ENCODE measurements at places on chromosomes 4 and X. TPM values are rescaled to one million over a fixed set of nuclear protein-coding genes. Genes with fewer than 3 reads are reported as not detected.

ZMAT1 gene
- 14.5 TPM for total RNA-seq

MAMLD1 gene
- 4.5 TPM for total RNA-seq

RBMXL3 gene
- total RNA-seq: not detected

TECRL gene
- total RNA-seq: not detected

CT45A2 gene
- total RNA-seq: not detected

EBP gene
- 15.1 TPM for total RNA-seq

SSX7 gene
- total RNA-seq: not detected

ARR3 gene
- not detected for total RNA-seq

- no peak for DNase-seq
These were observed 481.8 kb downstream of the FGF13 start for GRCh38 chrX:138229718-138230117.

DNA sequence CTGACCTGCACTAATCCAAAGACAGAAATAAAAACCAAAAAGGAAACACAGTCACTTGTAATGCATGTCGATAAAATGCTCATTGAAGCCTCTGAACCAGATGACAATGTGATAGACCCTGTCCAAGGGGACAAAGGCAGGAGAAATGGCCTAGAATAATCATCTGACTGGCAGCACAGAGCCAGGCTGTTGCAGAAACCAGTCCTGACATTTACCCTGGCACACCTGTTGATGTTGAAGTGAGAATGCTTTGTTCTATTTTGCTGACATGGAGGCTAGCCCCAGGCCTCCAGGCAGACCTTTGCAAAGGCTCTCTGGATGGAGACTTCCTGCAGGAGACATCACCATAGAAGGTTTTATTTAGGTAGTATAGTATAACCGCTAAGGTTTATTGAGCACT, 41.0 kb downstream of the TFDP3 start:
- DNase-seq: no peak

GRCh38 chr4:160848901-160849760, 1314.7 kb downstream of the FSTL5 start:
- no peak for DNase-seq

DNA sequence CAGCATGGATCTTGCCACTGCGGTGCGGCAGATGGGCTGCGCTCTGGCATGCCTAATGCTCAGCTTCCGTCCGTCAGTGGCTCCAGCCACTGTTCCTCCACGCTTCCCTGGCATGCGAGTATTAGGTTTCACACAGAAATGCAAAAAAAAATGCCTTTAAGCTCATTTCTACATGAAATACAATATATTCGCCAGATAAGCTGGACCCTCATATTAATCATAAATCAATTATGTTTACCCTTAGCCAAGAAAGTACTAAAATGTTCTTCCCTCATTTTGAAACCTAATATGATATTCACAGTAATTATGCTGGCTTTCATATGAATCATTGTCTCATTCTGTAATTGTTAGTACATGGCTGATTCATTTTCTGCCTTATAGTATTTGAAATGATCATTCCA, 115.5 kb upstream of the FAM241A start:
- no peak for DNase-seq

- no peak for DNase-seq
These were observed 226.7 kb upstream of the PRKX start for GRCh38 chrX:3940000-3940610.

- no peak for DNase-seq
These were observed 70.8 kb downstream of the RGS12 start for GRCh38 chr4:3363411-3364141.

DNA sequence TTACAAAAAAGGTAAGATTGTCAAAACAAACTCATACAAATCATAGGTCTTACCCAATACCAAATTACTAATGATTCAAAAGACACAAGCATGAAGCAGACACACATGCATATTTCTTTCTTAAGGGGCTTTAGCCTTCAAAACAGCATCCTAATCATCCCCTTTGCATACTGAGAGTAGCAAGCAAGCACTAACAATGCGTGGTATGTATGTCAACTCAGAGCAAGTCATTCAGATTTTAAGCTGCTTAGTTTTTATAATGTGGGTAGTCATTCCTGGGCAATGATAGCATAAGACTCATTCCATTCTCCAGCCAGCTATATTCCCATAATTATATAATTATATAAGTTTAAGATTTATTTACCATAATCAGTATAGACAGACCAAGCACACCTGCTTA, 219.6 kb downstream of the DKK2 start:
- no peak for DNase-seq

DNA sequence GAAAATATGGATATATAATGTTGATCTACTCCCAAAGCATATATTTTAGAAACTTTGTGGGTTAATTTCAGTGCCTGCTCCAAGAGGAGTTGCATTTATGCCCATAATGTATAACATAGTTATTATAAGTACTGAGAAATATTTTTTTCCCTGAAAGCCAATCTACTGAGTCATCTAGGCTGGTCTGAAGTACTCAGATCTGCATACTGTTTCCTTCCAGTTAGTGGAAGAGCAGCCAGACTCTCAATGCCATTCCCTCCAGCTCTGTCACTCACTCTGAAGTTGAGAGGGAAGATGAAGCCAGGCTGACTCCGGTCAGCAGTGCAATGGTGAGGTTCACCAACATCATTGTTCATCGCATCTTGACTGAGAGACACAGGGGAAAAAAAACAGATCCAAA, 505.1 kb downstream of the PPARGC1A start:
- no peak for DNase-seq

- no peak for DNase-seq
These were observed 162.1 kb downstream of the PCDH18 start for GRCh38 chr4:137370206-137370633.

DNA sequence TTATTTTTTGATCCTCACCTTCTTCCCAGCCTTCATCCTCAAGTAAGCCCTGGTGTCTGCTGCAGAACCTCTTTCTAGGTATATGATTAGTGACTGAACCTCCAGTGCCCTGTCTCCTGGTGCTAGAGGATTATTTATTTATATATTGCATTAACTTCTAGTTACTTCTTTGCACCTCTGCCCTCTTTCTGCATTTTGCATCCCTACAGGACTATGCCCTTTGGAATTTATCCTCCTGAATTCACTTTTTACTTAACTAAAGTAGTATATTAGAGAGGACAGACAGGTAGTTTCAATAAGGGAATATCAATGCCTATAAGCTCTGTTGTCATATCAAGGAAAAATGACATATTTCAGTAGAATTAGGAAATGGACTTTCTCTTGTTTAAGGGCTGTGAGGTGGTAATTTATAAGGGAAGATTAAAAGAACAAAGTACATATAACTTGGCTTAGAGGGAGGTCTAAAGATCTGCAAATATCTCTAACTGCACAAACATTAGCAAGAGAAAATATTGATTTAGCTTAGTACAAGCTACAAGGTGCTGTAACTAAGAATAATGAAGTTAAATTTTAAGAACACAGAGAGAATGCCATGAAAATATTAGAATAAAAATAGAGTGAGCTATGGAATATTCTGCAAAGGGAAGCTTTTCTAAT, 181.7 kb downstream of the TEX13A start:
- DNase-seq: no peak

DNA sequence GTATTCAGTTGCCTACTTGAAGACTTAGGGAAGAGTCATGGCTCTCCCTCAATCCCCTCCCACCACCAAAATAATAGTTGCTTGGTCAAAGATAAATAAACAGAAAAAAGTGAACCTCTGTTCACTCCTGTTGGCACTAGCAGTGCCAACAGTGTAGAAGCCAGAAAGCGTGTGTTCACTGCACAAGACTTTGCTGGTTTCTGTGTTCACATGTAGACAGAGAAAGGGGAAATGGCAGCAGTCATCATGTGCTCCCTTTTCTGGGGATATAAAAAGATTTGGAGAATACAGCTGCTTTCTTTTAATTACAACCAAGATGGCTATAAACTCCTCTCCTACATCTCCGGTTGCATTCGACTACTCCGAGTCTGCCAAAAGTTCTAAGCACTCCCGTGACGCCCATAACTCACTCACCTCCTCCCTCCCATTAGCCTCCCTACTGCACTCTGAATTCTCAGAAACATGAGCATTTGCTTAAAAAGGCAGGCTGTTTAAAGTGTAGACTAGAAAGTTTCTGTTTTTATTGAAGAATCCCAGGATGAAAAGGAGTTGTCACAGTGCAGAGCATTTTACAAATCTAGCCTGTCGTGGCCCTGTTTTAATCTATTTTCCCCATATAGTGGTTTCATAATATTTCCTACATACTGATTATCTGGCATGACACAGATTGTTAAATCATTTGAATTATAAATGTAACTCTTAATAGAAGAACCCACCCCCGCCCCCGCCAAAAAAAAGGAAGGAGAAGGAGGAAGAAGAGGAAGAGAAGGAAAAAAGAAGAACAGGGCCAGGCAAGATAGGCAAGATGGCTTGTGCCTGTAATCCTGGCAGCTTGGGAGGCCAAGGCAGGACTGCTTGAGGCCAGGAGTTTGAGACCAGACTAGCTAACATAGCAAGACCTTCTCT, 16.7 kb downstream of the LGI2 start:
- DNase-seq: no peak
